ENCODE measurements at places on chromosomes 3 and 15.
A peak's percentile ranks its signal among the peaks of the same experiment; 100 is the strongest.

GRCh38 chr3:113058188-113058587 is 67.4 kb downstream of the GTPBP8 start:
- DNase-seq, result no peak

DNA sequence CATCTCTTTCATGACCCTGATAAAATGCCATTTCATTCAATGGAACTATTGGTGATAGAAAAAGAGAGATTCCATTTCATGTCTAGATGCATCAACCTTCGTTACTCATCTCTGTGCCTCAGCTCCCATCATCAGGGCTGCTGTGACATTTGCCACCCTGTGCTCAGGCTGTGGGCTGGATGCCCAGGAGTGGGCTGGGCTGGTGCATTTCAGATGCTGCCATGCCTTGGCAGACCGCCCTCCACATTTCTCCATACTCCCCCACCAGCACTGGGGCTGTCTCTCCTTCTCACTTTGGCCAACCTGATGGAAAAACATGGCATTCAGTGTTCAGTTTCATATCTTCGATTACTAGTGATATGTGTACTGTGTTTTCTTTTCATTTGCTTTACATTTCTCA is 59.1 kb downstream of the DNASE1L3 start:
- no peak for DNase-seq

DNA sequence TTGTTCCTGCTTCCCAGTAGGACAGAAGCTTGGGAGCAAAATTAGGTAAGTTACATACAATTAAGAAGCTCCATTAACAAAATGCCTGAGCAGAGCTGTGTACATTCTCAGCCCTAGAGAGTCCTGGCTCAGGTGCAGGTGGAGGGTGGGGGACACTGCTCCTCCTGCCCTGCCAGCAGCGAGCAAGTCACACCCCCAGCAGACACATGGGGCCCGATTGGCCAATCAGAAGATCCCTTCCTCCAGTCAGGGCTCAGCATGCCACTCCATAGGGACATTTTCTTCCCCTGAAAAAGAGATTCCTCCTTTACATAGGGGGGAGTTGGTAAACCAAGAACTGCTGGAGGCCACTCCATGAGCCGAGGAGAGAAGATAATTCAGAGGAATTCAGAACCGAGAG is 62.1 kb downstream of the PLXNA1 start:
- DNase-seq, result no peak

DNA sequence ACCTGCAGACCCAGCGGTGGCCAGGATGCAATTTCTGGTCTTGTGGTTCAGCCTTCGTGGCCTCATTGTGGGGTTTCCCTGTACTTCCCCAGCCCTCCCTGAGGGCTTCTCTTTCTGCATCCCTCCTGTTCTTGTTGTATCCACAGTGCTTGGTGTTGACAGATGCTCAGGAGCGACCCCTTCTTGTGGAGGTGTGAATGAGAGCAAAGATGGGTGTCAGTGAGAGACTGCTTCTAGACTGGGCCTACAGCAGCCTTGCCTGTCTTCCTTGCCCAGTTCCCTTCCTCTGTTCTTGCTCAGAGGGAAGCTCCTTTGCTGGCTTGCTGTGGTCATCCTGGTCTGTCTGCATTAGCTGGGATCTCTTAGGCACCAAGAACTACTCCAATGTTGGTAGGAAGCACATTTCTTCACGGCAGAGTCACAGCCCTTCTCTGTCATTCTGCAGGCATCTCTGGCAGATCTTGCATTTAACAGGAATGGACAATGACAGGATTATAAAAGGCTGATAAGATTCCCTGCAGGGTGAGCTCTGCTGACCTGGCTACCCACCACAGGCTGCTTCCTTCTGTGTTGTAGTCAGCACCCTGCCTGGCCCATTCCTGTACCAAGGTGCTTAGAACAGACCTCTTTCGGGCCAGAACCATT is 317.8 kb upstream of the C2CD4B start:
- DNase-seq, result peak; percentile 32

GRCh38 chr15:96037584-96037983 is 292.9 kb upstream of the NR2F2 start:
- no peak for DNase-seq

- DNase-seq, result no peak
These were observed 121.5 kb downstream of the OXNAD1 start for GRCh38 chr3:16386561-16386960.

DNA sequence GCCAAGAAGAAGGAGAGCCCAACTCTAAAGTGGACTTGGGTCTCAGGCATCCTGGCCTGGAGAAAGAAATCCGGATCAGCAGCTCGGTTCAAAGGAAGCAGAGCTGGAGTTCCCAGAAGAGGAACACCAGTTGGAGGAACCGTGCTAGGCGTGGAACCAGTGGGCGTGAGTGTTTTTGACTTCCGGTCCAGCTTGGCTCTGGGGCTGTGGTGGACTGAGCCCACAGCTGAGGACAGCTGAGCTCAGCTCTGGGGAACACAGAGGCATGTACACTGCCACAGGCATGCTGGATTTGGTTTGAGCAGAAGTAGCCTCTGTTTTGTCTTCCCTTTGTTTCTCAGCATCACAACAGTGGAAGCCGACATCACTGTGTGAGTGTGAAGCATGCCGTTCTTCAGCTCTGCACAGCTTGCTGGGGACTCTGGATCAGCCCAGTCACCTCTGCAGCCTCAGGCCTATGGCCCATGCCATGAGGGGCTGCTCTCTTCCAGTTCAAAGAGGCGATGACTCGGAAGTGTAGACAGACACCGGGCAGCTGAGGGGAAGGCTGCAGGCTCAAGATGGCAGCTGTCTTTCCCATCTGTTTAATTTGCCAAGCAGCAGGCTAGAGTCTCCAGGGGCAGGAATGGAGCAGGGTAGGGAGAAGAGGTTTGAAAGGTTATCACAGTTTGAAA is 185.8 kb upstream of the UBE3A start:
- DNase-seq, result no peak

GRCh38 chr15:66775127-66776105 is 73.4 kb downstream of the SMAD6 start:
- DNase-seq, result no peak

GRCh38 chr3:40258555-40258954 is 51.0 kb upstream of the EIF1B start:
- peak; percentile 38 for DNase-seq

DNA sequence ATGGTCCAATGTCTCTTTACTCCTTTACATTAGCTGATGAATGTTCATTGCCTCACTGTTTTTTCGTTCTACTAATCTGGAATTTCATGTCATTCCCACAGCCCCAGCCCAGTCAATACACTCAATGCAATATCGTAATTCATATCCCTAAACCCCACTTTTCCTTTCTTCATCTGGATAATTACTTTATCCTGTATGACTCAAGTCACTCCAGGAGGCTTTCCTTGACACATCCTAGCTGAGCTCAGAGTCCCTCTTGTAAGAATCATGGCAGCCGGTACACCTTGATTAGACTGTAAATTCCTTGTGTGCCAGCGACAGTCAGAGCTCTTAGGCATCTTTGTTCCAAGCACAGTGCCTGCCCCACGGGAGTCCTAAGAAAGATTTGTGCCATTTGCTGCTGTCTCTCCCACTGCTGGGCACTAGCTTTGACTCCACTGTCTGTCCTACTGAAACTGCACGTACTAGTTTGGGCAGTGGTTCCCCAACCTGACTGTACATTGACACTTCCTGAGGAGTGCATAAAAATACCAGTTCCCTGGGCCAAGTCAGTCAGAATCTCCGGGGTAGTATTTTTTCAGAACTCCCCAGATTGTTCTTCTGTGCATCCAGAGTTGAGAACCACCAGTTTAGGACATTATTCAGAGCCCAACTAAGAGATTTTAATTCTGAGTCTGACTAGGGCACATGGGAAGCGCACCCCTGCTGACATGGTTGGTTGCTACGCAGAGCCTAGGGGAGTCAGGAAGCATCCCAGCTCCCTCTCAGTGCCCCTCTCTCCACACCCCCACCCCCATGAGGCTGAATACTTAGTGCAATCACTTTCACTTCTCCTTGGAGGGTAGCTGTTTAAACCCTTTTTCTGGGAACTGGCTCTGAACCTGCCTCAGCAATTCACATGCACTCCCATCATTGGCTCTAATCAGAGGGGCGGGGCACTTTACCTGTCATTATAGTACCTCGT is 19.5 kb upstream of the C3orf70 start:
- DNase-seq, result no peak
